ENCODE measurements at places on chromosomes 3 and 15.

- DNase-seq: no peak
Observed at GRCh38 chr3:155739154-155739553, 5.7 kb downstream of the PLCH1 start.

GRCh38 chr15:99142562-99142961, 37.7 kb downstream of the SYNM start:
- DNase-seq: no peak

- no peak for DNase-seq
Observed at GRCh38 chr15:69814932-69815331, 282.8 kb downstream of the TLE3 start.

DNA sequence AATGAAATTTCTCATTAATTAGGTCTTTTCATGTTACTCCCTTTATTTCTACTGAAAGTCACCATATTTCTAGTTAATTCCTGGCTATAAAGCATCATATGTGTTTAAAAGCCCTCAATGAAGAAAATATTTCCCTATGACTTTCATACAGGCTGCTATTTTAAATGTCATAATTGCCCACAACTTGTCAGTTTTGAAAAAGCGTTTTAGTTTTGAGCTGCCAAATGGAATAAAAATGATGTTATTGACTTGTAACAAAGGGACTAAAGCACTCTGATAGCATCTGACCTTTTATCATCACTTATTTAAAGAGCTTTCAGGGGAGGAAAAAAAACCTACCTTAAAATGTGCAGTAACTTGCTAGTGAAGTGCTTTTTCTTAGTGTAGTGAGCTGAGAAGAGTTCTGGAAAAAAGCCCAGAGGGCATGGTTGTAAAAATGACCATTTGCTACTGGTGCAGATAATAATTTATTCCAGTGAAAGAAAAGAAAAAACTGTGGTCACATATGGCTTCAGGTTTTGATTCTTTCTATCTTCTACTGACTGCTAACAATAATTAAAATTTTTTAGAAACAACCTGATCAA, 877.2 kb downstream of the CADM2 start:
- no peak for DNase-seq

GRCh38 chr3:186216900-186217819, 108.3 kb upstream of the ETV5 start:
- no peak for DNase-seq

- no peak for DNase-seq
Observed at GRCh38 chr15:65580287-65580686, 30.6 kb downstream of the INTS14 start.

GRCh38 chr15:100234158-100235029, 107.4 kb downstream of the ADAMTS17 start:
- no peak for DNase-seq

- no peak for DNase-seq
Observed at GRCh38 chr15:38828031-38828532, 263.5 kb upstream of the RASGRP1 start.

GRCh38 chr3:65779390-65779789, 259.3 kb downstream of the MAGI1 start:
- no peak for DNase-seq

- DNase-seq: no peak
Observed at GRCh38 chr3:127846576-127846975, 24.3 kb upstream of the MGLL start.

DNA sequence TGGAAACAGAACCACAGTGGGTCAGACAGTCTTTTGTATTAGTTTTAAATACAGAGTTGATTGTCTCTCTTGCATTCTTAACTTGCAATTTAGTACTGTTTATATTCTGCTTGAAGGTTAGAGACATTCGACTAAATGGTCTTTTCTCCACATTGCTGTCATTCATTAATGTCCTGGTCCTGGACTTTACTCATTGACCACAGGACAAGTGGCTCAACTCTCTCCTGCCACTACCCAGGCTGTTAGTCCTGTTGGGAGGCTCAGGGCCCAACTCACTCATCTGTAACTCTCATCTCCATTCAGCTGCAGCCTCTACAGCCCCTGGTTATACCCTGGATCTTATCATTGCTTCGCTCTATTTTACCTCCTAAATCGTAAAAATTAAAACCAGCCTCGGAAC, 427.4 kb downstream of the LPP start:
- DNase-seq: no peak

DNA sequence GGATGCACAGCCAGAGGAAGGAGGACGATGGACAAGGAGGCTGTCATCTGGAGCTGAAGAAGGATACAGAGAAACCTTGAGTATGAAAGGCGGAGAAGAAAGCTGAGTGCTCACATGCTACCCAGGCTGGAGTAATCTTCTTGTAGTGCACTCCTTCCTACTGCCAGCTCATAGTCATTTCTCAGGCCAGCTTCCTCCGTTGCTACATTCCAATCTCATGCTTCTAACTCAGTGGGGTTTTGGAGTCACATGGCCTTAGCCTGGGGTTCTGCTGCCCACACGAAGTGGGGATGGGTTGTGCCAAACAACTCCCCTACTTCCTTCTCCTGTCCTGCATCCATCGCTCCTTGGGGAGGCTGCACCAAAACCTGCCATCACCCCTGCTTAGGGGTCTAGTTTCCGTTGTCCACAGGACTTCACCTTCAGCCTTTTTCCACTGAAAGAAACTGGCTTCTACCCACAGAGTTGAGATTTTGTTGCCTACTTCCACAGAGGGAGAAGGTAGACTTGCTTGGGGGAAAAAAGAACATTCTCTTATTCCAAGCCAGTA, 239.9 kb downstream of the EPHB1 start:
- no peak for DNase-seq

DNA sequence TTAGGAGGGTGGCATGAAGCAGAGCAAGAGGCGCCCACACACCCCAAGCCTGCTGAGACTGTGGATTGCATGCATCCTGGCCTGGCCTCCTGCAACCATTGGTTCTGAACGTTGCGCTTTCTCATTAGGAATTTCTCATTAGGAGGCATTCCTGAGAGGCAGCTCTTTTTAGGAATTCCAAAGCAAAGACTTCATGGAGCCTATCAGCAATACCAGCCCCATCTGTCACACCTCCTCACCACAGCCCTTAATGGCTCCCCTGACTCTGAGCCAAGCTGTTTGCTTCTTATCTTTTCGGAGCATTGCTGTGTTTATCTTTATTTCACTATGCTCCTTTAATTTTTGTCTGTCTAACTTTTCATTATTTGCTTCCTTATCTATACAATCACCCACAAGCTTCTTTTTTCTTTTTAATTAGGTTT, 226.9 kb downstream of the CACNA2D3 start:
- DNase-seq: no peak
